ENCODE measurements at places on chromosomes 7 and 10.

- DNase-seq = no peak
These were observed 537.9 kb downstream of the PLXDC2 start for GRCh38 chr10:20354166-20354565.

DNA sequence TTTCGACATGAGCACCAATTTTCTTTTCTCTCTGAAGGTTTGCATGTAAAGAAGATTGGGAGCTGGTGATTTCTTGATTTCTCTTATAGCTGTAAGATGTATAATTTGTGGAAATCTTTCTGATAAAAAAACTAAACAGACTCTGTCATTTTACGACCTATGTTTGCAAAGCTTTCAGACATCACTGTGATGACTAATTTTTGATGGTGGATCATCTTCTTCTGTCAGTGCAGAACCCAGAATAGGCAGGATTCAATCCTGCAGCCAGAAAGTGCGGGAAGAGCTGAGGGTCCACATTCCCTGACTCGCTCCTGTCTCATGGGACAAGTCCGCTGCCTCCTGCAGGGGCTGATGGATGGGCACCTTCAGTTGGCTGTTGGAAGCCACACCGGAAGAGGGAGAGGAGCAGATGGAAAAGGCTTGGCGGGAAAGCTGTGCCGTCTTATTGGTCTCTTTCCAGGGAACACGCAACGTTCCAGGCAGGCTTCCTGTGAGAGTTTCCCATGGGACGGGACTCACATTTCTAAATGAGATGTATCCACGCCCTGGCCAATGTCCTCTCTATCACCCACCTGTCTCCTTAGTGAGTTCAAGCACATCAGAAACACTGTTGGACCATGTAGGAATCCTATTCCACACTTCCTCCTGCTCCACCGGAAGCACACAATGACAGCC, 186.9 kb downstream of the PRPF18 start:
- no peak for DNase-seq

GRCh38 chr10:95049919-95050318, 19.4 kb downstream of the CYP2C8 start:
- DNase-seq = no peak

- DNase-seq = no peak
These were observed 268.9 kb downstream of the SLC25A13 start for GRCh38 chr7:96052860-96053470.

GRCh38 chr7:71871446-71871845, 540.7 kb downstream of the CALN1 start:
- no peak for DNase-seq
